ENCODE measurements at places on chromosomes 5 and 9. TPM values are rescaled to one million over a fixed set of nuclear protein-coding genes. Genes with fewer than 3 reads are reported as not detected.

ARHGEF28 gene
- total RNA-seq: 0.27 TPM

FCHO2 gene
- total RNA-seq: 8.9 TPM

ADAMTS16 gene
- not detected for total RNA-seq

- no peak for DNase-seq
These were observed 80.6 kb downstream of the OLFM1 start for GRCh38 chr9:135167849-135168655.

- no peak for DNase-seq
These were observed 79.0 kb downstream of the DAP start for GRCh38 chr5:10681731-10682679.

DNA sequence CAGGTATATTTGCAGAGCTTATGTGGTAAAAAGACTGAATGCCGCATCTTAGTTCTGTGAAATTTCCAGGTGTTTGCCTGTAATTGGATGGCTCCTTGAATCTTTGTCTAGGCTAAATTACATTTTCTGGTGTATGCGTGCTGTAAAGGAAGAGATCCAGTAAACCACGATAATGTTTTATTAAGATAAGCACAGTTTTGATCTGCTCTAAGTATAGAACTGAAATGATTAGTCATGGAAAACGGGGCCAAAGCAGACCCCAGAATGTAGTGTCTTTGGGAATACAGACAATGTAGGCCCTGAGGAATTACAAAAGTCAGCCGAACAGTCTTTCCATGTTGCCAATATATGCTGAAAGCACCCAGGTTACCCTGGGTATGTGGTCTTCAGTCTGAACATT is 257.3 kb downstream of the FANCC start:
- no peak for DNase-seq
